Esophagus (tissue), 2 donors: ENCODE measurements at places on chromosomes 13 and 19. TPM values are rescaled to one million over a fixed set of nuclear protein-coding genes. Genes with fewer than 3 reads are reported as not detected.

TMC4 gene
- polyA plus RNA-seq, result 11.0 TPM

ZNF284 gene
- polyA plus RNA-seq, result 0.67 TPM

LILRB5 gene
- 0.63 TPM for polyA plus RNA-seq

USHBP1 gene
- 2.9 TPM for polyA plus RNA-seq

BRSK1 gene
- polyA plus RNA-seq, result 1.0 TPM

ZNF415 gene
- 1.4 TPM for polyA plus RNA-seq

KIR3DL1 gene
- not detected for polyA plus RNA-seq

CYP4F12 gene
- polyA plus RNA-seq, result 31.6 TPM

ADPRHL1 gene
- polyA plus RNA-seq, result 0.89 TPM

ZNF112 gene
- 1.1 TPM for polyA plus RNA-seq

KLK7 gene
- 96.4 TPM for polyA plus RNA-seq

ZNF534 gene
- 0.05 TPM for polyA plus RNA-seq

FAM216B gene
- not detected for polyA plus RNA-seq

SULT2A1 gene
- polyA plus RNA-seq, result not detected
